Stimulated activated CD8-positive, alpha-beta memory T cell treated with anti-CD3 and anti-CD28 coated beads, Interleukin-15, amount 100 ng/mL, for 1 hour (primary cell): ENCODE measurements at places on chromosomes 2 and 18.
A peak's percentile ranks its signal among the peaks of the same experiment; 100 is the strongest.

- no peak for DNase-seq
Measured at GRCh38 chr18:54209471-54210180, 14.8 kb downstream of the MBD2 start.

DNA sequence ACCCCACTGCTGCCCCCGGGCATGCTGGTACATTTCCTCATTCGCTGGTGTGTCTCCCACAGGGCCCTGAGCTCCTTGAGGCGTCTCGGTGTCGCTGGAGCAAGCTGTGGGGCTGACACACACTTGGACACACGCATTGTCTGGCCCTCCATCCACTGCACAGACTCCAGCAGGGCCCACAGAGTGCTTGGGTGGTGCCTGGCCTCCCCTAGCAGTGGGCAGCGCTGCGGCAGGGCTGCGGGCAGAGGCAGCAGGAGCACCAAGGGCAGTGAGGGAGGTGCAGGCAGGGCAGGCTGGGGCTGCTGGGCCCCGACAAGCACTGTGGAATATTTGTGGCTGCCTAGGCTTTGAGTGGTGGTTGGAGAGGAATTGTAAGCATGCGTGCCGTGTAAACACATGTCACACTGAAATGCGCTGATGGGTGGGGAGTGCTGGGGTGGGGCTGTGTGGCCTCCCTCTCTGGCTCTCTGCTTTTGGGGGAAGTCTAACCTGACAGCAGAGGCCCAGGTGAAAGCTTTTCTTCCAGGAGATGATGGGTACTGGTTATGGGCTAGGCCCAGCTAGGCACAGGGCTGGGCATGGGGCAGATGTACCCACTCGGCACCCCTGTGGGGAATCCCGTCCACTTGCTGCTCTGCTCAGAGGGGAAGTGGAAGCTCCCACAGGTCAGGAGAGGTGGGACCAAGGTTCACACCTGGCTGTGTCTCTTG, 55.5 kb upstream of the HS6ST1 start:
- no peak for DNase-seq

DNA sequence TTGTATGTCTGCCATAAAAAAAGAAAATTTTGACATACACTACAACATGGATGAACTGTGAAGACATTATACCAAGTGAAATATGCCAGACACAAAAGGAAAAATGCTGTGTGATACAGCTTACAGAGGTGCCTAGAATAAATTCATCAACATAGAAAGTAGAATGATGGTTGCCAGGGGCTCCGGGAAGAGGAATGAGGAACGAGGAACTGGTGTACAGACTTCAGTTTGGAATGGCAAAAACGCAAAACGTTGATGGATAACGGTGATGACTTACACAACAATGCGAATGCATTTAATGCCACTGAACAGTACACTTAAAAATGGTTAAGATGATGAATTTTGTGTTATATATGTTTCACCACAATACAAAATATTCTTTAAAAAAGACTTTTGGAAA, 61.0 kb downstream of the TTC21B start:
- DNase-seq = no peak

- DNase-seq = no peak
Measured at GRCh38 chr2:211957799-211958198, 580.8 kb downstream of the ERBB4 start.

DNA sequence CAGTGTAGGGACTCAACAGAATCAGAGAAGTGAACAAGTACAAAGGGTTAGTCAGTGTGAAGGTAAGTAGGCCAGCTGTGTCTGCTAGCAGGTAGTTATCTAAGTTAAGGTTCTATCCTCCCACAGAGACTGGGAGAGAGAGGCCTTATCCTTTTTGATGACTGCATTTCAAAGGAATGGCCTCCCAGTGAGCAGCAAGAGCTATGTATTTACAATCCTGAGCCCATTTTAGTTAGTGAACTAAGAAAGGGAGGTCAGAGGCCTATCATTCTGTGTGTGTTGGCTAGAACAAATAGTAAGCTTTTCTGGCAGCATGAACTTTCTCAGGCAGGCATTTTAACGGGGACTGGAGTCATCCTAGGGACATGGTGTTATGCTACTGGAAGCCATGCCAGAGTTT, 182.9 kb downstream of the VWC2L start:
- no peak for DNase-seq

GRCh38 chr2:107543793-107544192, 282.9 kb upstream of the RGPD4 start:
- no peak for DNase-seq

DNA sequence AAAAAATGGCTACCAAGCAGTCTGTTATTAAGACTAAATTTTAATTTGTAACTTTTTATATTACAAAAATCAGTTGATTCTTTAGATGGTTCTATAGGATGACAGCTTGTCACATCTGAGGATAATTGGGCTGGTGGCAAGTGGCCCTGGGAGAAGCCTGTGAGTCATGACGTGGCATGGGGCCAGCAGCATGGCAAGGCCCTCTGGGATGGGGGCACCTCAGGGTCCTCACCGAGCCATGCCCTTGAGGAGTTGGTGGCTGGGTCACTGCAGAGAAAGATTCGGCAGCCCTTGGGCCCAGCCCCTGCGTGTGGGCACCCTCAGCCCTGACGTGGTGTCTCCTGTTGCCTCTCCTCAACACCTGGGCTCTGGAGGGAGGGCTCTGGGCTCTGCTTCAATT, 49.7 kb downstream of the STK25 start:
- no peak for DNase-seq

DNA sequence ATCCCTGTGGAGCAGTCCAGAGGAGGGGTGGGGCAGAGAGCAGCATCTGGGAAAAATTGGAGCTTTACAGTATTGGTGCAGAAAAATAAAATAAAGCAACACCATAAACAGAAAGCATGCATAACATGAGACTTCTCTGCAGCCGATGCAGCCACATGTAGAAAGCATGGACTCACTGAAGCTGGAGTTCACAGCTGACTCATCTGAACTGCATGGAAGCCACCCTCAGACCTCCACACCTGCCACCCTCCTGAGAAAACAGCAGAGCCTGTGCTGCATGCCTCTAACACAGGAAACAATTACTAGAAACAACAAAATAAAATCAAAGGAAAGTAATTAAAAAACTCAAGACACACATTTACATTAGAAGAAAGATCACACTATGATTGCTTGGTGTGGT, 169.4 kb upstream of the ALKAL2 start:
- DNase-seq = no peak

DNA sequence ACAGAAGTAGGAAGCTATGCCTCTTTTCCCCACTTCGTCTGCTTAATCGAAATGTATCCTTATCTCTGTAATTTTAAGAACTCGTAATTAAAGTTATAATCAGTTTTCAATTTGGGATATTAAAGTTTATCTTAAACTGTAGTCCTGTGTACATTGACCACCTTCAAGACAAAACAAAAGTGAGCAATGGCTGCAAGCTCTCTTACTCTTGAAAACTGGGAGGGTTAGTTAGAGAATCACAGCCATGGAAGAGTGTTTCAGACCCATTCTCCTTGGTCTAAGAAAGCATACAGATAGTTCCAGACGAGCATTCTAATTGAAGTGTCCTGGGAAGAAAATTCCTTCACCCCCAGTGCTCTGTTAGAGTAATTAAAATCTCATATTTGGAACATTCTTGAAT, 2.0 kb downstream of the KCMF1 start:
- DNase-seq = no peak

DNA sequence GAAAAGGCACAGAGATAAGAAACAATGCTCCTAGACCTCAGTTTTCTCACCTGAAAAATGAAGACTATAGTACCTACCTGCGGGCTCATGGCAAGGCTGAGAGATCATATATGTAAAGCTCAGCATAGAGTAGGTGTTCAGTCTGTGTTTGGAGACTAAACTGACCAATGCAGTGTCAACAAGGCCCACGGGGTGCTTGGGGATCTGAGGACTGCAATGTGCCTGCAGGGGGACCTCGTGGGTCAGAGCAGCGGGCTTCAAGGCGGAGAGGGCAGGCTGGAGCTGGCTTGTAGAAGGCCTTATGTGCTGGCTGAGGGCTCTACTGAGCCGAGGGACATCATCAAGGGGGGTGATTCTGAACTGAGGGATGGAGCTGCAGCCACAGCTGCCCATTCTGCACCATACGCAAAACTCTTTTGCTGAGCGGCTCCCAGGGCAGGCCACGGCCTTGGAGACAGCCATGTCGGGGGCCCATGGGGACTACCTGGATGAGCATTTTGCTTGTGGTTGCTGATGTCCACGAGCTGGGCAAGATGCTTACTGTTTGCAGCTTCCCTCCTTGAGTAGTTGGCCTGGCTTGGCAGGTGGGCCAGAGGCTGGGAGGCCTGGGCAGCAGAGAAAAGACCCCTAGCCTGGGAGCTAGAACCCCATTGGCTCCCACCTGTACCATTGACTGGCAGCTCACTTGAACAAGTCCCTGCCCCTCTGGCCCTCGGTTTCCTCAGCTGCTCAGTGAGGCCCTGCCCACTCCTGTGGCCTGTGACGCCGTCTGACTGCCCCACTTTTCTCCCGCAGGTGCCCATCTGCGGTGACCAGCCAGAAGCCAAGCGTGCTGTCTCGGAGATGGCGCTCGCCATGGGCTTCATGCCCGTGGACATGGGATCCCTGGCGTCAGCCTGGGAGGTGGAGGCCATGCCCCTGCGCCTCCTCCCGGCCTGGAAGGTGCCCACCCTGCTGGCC, 23.5 kb downstream of the STEAP3 start:
- no peak for DNase-seq

- no peak for DNase-seq
Measured at GRCh38 chr18:48121752-48122151, 191.3 kb upstream of the SMAD2 start.

GRCh38 chr2:66574701-66575624, 140.0 kb downstream of the MEIS1 start:
- DNase-seq = no peak

- DNase-seq = no peak
Measured at GRCh38 chr2:233085037-233085838, 25.1 kb downstream of the INPP5D start.

DNA sequence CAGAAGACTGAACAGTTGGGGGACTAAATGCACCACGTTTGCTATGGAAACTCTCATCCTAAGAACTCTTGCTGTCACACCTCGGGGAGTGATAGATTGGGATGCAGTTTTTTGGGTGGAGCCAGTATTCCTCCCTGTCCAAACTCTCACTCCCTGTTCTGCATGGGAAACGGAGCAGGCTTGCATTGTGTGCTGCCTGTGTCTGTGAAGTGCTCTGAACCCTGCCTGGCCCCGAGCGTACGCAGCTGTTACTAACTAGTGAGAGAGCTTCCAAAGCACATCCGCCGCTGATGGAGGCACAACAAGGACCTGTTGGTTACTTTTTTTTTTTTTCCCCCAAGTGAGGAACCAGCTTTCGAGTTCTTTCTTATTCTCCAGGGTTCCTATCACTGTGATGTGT, 195.5 kb downstream of the ANAPC1 start:
- no peak for DNase-seq

DNA sequence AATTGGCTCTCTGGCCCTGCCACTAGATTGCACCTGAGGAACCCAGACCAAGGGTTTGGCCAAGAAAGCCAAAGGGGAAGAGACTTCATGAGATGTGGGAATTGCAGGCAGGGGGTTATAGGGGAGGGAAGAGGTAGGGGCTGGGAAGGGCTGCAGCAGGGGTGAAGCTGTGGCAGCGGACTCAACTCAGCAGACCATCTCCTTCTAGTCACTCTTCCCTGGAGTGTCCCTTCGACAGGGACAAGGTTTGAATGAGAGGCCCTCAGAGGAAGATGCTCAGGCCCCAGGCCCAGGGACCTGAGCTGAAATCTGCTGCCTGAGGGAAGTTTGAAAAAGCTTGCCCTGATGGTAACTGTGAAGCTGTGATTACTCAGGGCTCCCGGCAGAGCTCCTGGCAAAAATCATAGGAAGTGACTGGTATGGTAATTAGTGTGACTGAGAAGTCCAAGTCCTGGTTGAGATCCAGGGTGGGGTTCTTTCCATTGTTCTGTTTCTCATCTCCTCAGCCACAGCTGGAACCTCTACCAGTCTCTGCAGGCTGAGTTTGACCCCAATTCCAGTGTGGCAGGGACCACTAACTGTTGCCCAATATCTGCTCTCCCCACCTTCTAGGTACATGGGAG, 300.9 kb downstream of the CYP26B1 start:
- DNase-seq = no peak

DNA sequence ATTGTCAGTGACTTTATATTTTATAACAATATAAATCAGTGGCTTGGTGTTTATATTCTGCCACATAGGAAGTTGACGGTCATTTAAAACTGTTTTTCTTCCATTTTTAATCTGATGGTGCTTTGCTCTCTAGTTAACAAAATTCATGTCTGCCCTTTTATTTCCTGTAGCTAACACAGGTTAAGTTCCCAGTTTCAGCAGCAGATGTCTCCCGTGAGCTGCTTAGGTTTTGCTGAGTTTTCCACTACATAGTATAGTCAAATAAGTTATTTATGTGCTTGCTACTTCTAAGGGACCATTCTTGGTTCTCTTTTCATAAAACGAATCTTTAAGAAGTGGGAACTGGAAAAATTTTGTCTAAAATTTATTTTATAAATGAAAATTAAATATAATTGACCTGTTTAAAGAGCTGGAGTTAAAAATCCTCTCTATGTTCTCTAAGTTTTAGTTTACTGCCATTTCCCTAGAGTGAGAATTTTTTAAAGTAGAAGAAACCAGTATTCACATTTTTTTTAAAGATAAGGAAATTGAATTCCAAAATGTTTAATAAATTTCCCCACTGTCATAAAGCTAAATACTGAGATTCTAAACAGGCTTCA, 20.6 kb downstream of the HTR2B start:
- peak; percentile 40 for DNase-seq

GRCh38 chr2:101983486-101983885, 8.3 kb upstream of the IL1R2 start:
- DNase-seq = no peak

- DNase-seq = no peak
Measured at GRCh38 chr2:63054841-63055225, 4.2 kb downstream of the OTX1 start.

DNA sequence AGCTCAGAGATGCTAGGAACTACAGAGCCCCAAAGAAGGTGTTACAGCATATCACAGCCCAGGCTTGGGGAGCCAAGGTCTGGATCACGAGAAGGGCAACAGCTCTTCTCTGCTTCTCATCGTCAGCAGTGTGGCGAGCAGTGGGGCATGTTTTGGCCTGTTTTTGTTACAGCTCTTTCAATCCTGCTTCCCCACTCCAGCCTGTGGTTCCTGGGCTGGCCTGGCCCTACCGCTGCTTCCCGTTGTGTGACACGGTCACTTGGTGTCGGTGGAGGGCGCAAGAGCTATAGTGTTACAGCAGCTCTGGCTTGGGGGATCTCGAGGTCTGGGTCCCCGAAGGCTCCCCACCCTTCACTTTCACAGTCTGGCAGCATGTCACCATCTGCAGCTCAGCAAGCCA, 870.2 kb downstream of the CBLN2 start:
- no peak for DNase-seq

- no peak for DNase-seq
Measured at GRCh38 chr2:88230911-88231310, 60.8 kb downstream of the THNSL2 start.

- DNase-seq = no peak
Measured at GRCh38 chr2:235021752-235022151, 69.9 kb downstream of the SH3BP4 start.

GRCh38 chr2:104848526-104848925, 5.4 kb upstream of the POU3F3 start:
- no peak for DNase-seq
